AG10803 (cell line): ENCODE measurements at places on chromosomes 7 and 10.
A peak's percentile ranks its signal among the peaks of the same experiment; 100 is the strongest.

DNA sequence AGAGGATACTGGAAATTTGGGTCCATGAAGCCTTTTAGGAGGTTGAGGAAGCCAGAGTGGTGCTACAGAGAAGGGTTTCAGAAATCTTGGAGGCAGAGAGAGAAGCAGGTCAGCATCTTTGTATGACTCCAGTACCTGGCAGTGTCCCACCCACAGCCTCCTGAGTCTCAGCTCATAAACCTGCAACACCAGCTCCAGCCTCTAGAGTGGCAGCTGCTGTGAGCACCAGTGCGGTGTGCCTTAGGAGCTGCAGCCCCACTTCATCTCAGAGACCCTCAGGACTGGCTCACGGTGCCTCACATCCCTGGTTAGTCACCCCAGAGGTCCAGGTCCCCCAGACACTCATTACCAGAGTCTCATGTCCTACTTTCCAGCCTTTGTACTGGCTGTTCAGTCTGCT is 84.8 kb upstream of the PRKAR2B start:
- DNase-seq: no peak

GRCh38 chr10:132519382-132520176 is 18.0 kb upstream of the INPP5A start:
- DNase-seq: no peak

DNA sequence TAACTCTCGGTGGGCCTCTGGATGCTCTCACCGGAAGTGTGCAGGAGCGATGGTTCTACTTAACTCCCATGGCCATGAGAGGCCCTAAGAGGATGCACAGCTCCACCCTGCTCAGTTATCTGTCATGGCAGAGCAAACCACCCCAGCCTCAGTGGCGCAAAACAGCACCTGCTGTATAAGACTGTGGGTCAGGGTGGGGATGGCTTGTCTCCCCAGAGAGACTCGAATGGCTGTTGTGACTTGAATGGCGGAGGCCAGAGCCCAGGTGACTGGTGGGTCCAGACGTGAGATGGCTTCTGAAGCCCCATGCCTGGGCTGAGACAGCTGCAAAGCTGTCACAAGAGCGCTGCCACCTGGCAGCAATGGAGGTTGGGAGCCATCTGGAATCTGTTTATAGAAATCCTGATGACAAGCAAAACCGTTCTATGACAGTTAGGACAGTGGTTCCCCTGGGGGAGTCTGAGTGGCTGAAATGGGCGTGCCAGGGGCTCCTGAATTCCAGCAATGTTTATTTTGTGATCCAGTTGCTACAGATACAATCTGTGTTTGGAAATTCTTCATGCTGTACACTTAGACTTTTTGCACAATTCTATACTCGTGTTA is 490.5 kb downstream of the TCERG1L start:
- no peak for DNase-seq

GRCh38 chr7:75727881-75728593 is 10.7 kb downstream of the HIP1 start:
- peak; percentile 67 for DNase-seq

- DNase-seq: no peak
These were observed 11.8 kb upstream of the PRKAR1B start for GRCh38 chr7:738723-739454.

- DNase-seq: no peak
These were observed 487.6 kb downstream of the ARL4A start for GRCh38 chr7:13174991-13175390.

GRCh38 chr7:71987200-71987767 is 424.9 kb downstream of the CALN1 start:
- DNase-seq: no peak

GRCh38 chr7:79376299-79377025 is 77.0 kb downstream of the MAGI2 start:
- peak; percentile 6 for DNase-seq

- no peak for DNase-seq
These were observed 31.7 kb downstream of the ZNF775 start for GRCh38 chr7:150410680-150411346.

- peak; percentile 85 for DNase-seq
These were observed 64.6 kb downstream of the THNSL1 start for GRCh38 chr10:25080880-25081581.

GRCh38 chr10:76150139-76150875 is 718.9 kb downstream of the LRMDA start:
- peak; percentile 11 for DNase-seq

DNA sequence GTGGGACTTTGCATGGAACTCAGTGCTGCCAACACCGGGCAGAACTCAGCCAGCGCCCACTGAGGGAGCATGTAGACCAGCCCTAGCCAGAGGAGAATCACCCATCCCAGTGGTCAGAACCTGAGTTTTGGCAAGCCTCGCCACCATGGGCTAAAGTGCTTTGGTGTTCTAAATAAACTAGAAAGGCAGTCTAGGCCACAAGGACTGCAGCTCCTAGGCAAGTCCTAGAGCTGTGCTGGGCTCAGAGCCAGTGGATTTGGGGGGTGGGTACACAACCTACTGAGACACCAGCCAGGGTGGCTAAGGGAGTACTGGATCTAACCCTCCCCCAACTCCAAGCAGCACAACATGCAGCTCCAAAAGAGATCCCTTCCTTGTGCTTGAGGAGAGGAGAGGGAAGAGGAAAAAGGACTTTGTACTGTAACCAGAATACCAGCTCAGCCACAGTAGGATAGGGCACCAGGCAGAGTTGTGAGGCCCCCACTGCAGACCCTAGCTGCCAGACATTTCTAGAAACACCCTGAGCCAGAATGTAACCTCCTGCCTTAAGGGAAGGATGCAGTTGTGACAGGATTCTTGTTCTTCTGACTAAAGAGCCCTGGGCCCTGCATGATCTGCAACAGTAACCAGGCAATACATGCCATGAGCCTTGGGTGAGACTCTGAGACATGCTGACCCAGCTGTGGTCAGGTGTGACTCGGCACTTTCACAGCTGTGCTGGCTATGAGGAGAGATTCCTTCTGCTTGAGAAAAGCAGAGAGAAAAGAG is 24.4 kb downstream of the GSDME start:
- peak; percentile 85 for DNase-seq

GRCh38 chr7:55066938-55067337 is 48.1 kb downstream of the EGFR start:
- no peak for DNase-seq

DNA sequence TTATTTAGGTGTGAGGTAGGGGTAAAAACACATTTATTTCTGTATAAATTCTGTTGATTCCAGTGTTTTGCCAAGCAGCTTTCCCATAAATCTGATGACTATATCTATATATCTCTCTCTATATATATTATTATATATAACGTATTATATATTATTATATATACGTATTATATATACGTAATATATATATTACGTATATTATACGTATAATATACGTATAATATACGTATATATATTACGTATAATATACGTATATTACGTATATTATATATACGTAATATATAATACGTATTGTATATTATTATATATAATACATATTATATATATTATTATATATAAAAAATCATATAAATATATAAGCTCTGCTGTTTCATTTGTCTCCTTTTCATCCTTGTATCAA is 163.5 kb downstream of the GPR158 start:
- DNase-seq: no peak

GRCh38 chr7:128855559-128855958 is 7.1 kb upstream of the ATP6V1F start:
- DNase-seq: no peak

GRCh38 chr10:102949916-102950315 is 31.8 kb downstream of the CNNM2 start:
- no peak for DNase-seq

DNA sequence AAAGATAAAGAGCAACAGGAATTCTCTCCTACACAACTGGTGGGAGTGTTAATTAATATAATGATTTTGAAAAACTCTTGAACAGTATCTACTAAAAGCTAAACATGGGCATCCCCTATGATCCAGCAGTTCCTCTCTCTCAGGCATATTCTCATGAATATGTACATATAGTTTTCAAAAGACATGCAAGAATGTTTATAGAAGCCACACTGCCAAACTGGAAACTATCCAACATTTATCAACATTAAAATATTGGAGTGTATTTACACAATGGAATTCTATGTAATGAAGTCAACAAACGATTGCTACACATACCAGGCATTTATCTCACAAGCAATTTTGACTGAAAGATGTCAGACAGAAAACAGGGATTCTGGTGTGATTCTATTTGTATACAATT is 404.5 kb upstream of the ANKRD30A start:
- DNase-seq: no peak

- peak; percentile 72 for DNase-seq
These were observed 35.9 kb downstream of the TCF7L2 start for GRCh38 chr10:112985690-112986543.

DNA sequence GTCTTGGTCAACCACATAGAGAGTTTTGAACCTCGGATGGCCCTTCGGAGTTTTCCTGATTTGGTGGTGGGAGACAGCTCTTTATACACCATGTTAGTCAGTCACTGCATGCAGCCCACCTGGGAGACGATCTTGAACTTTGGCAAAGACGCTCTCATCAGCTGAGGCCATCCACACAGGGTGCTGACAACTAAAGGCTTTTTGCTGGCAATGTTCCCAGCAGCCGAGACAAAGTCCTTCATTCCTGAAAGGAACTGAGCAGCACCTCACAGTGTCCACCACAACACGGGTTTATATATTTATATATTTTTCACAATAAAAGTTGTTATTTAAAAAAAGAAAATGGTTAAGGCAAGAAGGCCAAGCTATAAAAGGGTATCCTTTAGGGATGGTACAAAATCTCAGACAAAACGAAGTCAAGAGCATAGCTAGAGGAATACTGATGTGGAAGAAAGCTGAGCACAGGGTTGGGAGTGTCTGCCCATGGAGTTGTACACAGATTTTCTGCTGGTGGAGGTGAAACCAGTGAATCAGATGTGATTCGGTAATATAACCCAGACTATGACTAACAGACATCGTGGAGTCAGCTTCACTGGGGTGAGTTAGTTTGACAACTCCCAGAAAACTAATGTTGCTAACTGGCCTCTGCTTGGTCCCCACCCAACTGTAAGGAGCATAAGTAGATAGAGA is 27.4 kb upstream of the CAPZA2 start:
- DNase-seq: peak; percentile 12

GRCh38 chr7:148905093-148905666 is 21.1 kb upstream of the EZH2 start:
- DNase-seq: no peak

DNA sequence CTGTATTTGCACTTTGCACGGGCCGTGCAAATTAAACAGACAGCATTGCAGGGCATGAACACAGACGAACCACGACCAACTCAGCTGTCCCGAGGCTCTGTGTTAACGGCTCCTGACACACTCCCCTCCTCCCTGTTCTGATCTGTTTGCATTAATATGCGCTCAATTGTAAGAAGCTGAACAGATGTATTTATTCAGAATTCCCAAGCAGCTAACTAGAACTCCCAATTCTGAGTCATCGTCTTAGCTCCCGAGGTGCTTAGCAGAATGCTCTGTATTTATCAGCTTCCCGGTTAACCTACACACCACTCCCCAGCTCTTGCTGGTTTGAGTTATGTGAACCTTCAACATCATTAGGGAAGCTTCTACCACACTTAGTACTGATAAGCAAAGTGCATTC is 286.4 kb downstream of the PTPRN2 start:
- DNase-seq: no peak

DNA sequence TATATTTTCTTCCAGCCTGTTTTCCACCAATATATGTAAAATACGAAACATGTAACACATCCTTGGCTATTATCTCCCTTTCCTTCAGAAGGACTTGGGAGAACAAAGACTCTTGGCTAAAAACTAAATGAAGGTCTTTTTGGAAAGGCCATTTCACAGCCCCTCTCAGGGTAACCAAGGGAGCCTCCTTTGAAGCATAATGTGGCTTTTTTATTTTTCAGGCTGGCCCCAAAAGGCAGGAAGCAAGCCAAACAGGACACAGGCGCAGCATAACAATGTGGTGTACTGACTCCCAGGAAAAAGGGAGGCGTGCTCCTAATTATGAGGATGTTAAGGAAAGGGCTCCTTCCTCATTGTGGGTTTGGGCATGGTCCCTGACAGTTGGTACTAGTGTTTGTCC is 30.3 kb upstream of the CCSER2 start:
- DNase-seq: no peak

GRCh38 chr7:23216021-23216420 is 30.6 kb upstream of the GPNMB start:
- DNase-seq: no peak

DNA sequence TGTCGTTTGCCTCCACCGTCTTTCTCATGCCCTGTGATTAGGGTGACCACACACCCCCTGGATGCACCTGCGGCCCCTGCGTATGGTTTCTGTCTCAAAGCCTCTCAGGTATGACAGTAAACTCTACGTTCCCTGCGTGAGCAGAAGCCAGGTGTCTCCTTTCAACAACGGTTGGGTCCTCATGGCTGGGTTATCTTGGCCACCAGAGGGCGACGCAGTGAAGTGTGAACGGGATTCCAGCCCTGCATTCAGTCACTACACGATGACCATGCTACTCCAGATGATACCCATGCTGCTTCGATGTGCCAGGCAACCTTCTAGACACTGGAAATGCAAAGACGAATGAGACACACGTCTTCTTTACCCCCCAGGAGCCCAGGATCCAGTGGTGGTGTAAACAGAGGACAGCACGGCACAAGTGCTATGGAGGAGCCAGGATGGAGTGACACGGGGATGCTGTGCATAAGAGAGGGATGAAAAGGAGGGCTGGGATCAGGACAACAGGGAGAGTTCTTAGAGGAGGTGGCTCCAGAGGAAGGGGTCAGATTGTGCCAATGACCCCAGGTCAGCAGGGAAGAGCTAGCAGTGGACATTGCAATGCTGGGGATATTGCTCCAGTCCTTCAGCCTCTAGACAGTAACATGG is 228.1 kb upstream of the PFKP start:
- peak; percentile 1 for DNase-seq

- DNase-seq: no peak
These were observed 818.6 kb upstream of the IGFBP3 start for GRCh38 chr7:46739518-46740234.

DNA sequence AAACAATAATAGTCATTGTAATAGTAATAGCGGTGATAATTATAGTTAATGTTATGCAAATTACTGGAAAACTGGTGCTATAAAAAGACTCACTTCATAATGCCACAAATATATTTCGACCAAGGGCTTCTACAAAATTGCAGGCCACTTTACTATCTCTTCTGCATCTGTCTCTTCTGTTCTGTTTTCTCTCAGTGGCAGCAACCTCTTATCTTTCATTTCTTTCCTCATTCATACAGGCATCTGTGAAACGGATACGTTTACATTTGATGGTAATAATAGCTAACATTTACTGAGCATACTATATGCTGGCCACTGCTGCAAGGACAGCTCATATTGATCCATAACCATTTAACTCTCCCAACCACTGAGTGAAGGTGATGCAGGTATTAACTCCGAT is 537.4 kb upstream of the PFKP start:
- DNase-seq: no peak

- no peak for DNase-seq
These were observed 141.9 kb upstream of the MKI67 start for GRCh38 chr10:128268015-128268722.

- DNase-seq: peak; percentile 6
These were observed 15.1 kb upstream of the SLC16A12 start for GRCh38 chr10:89550509-89550908.

GRCh38 chr7:77391230-77391629 is 24.9 kb downstream of the GSAP start:
- DNase-seq: no peak
